ENCODE measurements at places on chromosomes 11 and 22.

DNA sequence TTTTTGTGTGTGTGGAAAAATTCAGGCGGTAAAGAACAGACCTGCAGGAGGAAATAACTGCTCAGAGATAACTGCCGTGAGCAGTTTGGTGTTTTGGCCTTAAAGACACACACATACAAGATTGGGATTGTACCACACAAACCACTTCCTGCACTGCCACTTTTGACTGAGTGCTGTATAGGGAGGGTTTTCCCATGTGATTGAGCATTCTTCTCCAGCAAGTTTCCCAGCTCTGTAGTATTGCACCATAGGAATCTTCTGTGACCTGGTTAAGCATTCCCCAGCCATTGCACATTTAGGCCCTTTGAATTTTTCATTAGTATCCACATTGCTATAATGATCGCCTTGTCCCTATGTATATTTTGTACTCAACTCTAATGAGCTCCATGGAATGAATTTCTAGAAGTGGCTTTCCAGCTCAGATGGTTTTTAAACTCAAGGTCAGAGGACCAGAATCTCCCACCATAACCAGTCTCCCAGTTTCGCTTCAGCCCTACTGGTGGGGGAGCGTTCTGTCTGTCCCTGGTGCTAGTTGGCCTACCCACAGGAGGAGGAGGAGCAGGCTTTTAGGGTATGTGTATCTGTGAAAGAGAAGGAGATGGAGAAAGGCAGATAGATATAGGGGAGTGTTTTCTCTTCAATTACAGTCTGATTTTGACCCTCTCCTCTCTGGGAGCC lies 9.3 kb downstream of the CD82 start:
- DNase-seq = no peak

- DNase-seq = no peak
Observed at GRCh38 chr22:29065468-29066190, 4.0 kb upstream of the C22orf31 start.

DNA sequence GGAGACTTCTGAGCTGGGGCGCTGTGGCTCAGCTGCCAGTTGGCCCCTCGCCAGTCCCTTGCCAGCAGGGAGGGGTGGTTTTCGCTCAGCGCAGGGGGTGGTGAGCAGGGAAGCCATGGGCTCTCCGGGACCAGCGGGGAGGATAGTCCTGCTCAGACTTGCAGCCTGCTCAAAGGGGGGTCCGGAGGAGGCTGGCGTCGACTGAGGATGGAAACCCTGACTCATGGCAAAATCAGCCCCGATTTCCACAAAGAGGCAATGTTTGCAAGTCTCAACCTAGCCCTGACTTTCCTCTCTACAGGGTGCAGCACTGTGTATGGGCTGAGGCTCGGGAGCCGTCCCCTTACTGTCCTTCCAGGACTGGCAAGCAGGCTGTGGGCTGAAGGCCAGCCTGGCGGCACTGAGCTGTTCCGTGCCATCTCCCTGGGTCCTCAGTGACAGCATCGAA lies 35.1 kb downstream of the FBLN1 start:
- DNase-seq = no peak

DNA sequence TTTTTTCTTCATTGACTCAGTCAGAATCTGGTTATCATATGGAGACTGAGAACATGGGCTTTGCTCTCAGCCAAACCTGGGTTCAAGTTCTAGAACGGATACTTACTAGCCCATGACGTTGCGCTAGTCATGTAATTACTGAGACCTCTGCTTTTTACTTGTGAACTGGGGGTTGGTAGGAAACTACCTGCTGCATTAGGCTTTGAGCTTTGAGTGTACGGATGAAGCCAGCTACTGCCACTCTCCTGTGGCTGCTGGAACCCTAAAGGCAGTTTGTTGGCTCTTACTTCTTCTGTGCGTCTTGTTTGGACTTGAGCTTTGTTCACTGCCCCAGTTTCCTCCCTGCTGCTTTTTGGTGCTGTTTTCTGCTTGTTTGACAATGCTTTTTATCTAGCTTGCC lies 18.1 kb downstream of the PPP6R2 start:
- no peak for DNase-seq

DNA sequence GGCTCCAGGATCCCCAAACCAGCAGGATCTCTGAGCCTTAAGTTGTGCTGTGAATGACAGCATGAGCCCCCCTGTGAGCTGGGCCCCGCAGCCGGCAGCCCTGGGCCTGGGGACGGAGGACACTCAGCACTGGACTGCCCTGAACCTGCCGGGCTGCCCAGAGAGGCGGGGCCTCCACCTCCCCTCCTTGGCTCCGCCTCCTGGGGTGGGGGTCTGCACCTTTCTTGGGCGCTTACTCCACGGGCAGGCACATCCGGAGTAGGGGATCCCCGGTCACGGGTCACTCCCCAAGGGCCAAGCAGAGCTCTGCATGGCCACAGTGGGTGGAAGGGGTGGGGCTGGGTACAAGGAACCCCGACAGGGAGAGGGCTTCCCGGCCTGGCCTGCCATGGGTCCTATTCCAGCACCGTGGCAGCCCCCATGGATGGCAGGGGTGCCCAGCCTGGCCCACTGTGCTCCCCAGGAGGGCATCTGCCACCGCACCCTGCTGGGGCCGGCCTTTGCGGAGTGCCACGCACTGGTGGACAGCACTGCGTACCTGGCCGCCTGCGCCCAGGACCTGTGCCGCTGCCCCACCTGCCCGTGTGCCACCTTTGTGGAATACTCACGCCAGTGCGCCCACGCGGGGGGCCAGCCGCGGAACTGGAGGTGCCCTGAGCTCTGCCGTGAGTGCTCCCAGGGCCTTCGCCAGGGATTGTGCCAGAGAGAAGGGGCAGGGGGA lies 5.4 kb downstream of the MUC5B start:
- no peak for DNase-seq

DNA sequence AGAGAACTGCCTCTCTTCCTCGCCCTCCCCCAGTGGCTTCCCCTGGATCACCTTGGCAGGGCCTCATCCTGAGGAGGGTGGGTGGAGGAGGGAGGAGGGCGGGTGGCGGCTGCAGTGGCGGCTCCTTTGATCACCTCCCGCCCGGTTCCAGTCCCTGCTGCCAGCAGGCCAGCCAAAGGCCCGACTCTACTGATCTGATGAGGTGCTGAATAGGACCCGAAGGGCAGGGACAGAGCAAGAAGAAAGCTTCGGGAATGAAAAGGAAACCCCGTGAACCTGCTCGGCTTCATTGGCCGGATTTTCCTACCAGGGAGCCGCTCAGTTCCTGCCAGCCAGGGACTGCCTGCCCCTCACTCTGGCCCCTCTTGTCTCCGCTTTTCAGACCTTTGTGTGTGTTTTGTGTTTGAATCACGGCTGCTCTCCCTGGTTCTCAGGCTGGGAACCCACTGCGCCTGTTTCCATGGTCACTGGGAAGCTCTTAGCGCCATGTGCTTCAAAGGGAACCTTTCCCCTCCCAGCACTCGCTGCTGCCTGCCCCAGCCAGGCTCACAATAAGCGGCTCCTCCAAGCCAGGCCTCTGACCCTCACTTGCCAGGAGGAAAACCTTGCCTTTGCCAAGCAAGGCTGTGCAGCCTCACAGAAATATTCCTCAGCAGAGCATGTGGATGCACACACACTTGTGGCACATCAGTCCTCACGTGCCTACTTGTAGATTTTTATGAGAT lies 56.8 kb downstream of the C22orf31 start:
- DNase-seq = no peak

DNA sequence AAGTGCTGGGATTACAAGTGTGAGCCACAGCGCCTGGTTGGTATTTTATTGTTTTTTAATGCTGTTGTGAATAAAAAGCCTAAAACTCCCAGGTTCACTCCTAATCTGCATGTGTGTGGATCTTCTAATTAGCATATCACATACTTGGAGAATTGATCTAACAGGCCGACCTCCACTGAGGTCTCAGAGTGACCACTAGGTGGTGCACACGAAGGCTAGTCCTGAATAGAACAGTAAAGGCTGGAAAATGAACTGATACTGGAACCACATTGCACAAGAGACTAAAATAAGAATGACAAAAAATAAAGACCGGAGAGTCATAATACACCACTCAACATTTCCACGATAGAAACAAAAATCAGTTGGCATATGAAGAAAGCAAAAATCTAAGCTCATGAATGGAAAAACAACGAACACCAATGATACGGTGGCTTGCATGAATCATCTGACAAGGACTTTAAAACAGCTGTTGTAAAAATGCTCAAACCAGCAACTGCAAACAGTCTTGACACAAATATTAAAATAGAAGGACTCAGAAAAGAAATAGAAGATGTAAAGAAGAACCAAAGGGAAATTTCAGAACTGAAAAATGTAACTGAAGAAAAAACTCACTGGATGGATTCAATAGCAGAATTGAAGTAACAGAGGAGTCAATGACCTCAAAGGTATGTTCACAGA lies 19.2 kb downstream of the PIM3 start:
- DNase-seq = no peak

DNA sequence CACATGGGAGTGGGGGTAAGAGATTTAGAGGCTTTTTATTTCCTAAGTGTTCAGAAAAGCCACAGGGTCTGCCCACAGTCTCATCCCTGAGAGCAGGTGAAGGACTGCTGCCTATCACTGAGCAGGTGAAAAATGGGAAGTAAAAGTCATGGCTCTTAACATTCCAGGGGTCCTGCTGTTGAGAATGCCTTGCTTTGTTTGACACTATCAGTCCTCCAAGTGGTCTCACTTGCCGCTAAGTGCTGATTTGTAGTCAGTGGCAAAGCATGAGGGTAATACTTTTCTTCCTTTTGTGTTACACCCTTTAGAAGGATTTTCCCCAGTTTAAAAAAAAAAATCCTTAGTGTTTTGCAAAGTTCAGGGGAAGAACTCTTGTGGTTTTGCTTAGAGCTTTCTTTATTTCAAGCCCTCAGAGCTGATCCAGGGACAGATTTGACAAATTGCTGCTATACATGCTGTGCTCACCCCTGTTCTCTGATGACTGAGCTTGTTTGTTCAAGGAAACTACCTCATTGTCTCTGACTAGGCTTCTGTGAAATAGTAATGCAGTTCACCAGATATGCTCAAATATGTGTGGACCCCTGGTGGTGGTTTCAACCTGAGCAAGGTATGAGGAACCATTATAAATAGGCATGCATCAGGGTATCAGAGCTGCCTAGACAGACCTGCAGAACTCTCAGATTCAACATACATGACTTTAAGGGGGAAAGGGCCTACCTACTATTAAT lies 141.0 kb downstream of the ARHGAP42 start:
- DNase-seq = no peak

DNA sequence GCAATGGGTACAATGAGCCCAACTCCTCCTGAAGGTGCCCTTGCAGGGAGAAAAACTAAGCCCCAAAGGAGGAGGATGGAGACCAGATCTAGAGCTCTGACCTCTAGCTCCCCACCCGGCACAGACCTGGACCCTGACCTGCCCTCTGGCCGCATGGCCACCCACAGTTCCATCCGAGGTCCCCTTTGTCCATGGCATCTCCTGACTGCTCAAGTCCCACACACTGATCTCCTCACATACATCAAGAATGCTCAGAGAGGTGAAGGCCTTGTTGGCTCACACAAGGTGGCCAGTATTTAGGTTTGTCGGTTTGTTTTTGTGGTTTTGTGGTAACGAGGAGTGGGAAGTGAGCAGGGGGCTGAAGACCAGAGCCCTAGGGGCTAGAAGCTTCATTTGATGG lies 423.5 kb upstream of the B3GAT1 start:
- no peak for DNase-seq

- DNase-seq = no peak
Observed at GRCh38 chr11:77592727-77593126, 3.0 kb downstream of the AQP11 start.
